Testis (tissue), 5 donors: ENCODE measurements at places on chromosomes 5 and 9. TPM values are rescaled to one million over a fixed set of nuclear protein-coding genes. Genes with fewer than 3 reads are reported as not detected.
A peak's percentile ranks its signal among the peaks of the same experiment; 100 is the strongest.

PCDH12 gene
- 0.31 TPM for total RNA-seq

DCAF10 gene
- total RNA-seq, result 77.9 TPM

AGPAT2 gene
- 52.7 TPM for total RNA-seq

TEX10 gene
- 45.3 TPM for total RNA-seq

FGD3 gene
- total RNA-seq, result 14.3 TPM

FCN1 gene
- 0.19 TPM for total RNA-seq

APBB3 gene
- 122 TPM for total RNA-seq

SLC25A48 gene
- 0.71 TPM for total RNA-seq

F2RL2 gene
- total RNA-seq, result not detected

SLC6A7 gene
- total RNA-seq, result not detected

DNA sequence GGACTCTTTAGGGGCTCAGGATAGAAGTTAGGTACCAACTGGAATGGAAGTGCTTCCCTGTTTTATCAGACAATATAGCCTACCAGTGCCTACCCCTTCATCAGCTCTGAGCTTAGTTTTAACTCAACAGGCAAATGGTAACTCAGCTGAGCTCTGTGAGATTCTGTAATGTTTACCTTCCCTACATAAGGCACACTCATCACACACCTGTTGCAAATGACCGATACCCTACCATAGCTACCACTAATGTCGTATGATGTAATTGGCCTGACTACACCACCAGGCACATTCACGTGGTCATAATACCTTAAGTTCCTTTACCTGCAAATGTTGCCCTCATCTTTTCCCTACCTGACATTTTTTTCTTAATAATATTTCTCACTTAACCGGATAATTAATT is 254.8 kb downstream of the ADGRV1 start:
- no peak for DNase-seq

- no peak for DNase-seq
Measured at GRCh38 chr5:32190095-32190494, 16.0 kb upstream of the GOLPH3 start.

GRCh38 chr5:168747987-168748777 is 169.0 kb upstream of the PANK3 start:
- DNase-seq, result peak; percentile 67

DNA sequence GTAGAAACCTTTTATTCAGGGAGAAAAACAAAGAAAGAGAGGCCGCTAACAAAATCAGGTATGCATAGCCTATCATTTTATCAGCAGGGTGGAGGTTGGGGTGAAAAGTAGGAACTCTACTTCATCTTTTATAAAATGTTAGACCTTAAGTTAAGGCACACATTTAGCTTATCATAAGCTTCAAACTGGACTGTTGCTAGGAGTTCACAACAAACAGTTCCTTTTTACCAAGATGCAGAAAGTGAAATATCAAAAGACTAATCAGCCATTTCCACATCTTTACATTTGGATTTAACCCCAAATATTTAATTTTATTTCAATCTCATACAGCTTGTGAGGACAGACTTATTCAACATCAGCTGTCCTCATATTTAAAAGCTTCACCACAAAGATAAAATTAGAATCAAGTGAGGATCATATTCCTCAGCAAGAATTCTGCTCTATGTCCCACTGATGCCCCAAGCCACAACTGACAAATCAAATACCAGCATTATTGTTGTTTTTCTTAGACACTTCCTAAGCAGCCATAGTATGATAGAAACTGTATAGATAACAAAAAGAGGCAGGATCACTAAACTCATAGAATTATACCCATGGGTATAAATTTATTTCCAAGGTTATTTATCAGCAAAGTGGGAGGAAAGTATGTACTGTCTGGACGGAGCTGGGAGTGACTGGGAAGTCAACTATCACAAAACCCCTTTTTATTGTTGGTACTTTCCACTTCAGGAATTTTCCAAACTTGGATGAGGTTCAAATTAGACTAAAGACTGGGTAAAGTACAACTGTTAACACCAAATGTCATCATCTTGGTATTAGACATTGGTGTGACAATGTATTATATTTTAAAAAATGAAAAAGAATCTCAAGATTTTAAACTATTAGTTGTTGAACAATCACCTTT is 29.9 kb upstream of the MYOT start:
- DNase-seq, result no peak

- DNase-seq, result peak; percentile 20
Measured at GRCh38 chr9:110579862-110580219, 300 bp upstream of the SVEP1 start.

- peak; percentile 72 for DNase-seq
Measured at GRCh38 chr9:134455934-134456755, 129.9 kb downstream of the RXRA start.

DNA sequence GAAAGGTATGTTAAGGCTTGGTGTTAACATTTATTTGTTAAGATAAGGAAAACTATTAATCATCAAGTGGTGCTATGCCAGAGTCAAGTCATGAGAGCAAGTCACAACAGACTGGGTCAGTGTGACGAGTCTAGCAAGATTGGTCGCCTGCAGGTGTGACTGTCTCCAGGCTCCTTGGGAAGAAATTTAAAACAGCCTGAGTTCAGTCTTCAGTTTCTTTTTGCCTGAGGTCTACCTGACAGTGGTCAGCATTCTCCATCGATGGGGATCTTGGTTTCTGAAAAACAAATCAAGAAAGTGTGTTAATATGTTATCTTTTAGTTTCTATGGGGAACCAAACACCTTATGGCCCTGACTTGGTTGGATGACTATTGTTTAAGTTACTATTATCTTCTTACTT is 56.3 kb downstream of the CETN3 start:
- DNase-seq, result no peak

- DNase-seq, result no peak
Measured at GRCh38 chr9:16135968-16136367, 583.1 kb downstream of the CCDC171 start.

GRCh38 chr9:86485359-86485758 is 131.1 kb upstream of the TUT7 start:
- no peak for DNase-seq
